Gastroesophageal sphincter (tissue), 4 donors: ENCODE measurements at places on chromosomes 12 and 14. TPM values are rescaled to one million over a fixed set of nuclear protein-coding genes. Genes with fewer than 3 reads are reported as not detected.

Gene CLEC2A
- total RNA-seq: not detected

Gene GARIN6
- total RNA-seq: not detected

DNA sequence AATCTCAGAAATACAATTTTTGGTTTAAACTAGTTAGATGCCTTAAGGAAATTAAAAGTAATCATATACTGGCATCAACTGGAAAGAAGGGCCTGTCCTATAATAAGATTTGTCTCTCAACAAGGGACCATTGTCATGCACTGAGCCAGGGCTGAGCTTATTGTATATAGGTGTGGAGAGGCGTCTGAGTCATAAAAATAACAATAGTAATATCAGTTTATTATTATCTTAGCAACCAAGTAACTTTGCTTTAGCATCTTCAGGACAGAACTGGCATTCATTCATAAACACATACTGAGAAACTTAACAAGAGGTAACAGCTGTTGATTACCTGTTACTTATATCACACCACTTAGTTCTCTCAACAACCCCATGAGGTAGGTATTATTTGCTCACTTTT is 7.1 kb downstream of the KRT75 start:
- no peak for ATAC-seq

GRCh38 chr12:3351731-3352130 is 139.3 kb upstream of the PRMT8 start:
- ATAC-seq: no peak
